ENCODE measurements at places on chromosomes 7 and 10.

- no peak for DNase-seq
These were observed 9.3 kb downstream of the RBM33 start for GRCh38 chr7:155653803-155654202.

- DNase-seq, result no peak
These were observed 154.0 kb downstream of the CCDC3 start for GRCh38 chr10:12847361-12847975.

GRCh38 chr10:22427890-22428571 lies 82.7 kb downstream of the SPAG6 start:
- DNase-seq, result no peak

DNA sequence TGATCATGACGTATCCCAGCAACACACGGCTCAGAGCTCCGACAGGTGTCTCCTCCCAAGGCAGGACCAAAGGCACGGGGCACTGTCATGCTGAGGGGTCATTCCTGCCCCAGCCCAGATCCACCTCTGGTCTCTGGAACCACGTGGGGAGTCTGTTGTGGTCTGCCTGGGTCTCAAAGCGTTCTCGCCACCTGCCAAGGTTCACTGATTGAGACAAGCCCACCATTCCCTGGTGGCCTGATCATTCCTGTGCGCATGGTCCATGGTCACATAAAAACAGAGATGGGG lies 83.5 kb downstream of the HIPK2 start:
- no peak for DNase-seq

DNA sequence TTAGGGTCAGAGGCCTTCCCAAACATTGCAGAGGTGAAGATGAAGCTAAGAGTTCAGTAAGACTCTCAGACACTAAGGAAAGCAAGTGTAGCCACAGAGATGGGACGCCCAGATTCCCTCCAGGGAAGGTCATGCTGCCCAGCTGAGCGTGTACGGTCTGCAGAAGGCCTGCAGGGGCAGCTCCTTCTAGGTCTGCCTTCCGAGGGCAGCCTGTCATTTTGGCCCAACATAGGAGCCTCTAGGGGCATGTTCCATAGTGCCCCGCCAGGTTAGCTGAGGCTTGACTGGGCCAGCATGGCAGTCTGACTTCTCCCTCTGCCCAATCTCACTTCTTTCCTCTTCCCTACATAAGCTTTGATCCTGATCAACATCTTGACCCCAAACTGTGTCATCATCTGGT lies 130.7 kb downstream of the PIP4K2A start:
- no peak for DNase-seq

GRCh38 chr7:116678780-116679179 lies 6.8 kb downstream of the MET start:
- DNase-seq, result no peak

- no peak for DNase-seq
These were observed 109.4 kb upstream of the ADAM12 start for GRCh38 chr10:126497672-126498071.

GRCh38 chr10:61943674-61944378 lies 42.3 kb downstream of the ARID5B start:
- no peak for DNase-seq

DNA sequence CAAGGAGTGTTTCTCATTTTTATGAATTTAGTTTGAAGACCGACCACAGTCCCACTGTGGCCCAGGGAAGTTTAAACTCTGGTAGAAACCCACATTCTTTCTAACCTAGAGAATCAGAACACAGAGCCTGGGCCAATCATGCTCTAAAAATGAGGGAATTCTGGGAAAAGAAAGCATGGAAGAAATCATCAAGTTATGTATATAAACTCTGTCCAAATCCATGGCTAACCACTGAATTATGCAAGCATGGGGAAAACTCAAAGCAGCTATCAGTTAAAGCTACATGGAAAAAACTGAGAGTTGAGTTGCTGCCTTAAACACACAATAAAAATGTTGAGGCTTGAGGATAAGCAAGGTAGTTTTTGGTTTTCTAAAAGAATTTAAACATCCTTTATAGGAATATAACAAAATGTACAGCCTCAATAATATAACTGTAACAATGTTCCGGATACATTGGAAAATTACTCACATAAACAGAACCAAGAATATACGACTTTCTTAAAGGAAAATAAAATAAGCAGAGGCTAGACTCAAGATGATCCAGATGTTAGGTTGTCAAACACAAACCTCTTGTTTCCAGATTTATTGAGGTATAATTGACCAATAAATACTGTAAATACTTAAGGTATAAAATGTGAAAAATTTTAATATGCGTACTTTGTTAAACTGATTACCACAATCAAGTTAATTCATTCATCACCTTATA lies 311.2 kb upstream of the GNAI1 start:
- DNase-seq, result no peak

DNA sequence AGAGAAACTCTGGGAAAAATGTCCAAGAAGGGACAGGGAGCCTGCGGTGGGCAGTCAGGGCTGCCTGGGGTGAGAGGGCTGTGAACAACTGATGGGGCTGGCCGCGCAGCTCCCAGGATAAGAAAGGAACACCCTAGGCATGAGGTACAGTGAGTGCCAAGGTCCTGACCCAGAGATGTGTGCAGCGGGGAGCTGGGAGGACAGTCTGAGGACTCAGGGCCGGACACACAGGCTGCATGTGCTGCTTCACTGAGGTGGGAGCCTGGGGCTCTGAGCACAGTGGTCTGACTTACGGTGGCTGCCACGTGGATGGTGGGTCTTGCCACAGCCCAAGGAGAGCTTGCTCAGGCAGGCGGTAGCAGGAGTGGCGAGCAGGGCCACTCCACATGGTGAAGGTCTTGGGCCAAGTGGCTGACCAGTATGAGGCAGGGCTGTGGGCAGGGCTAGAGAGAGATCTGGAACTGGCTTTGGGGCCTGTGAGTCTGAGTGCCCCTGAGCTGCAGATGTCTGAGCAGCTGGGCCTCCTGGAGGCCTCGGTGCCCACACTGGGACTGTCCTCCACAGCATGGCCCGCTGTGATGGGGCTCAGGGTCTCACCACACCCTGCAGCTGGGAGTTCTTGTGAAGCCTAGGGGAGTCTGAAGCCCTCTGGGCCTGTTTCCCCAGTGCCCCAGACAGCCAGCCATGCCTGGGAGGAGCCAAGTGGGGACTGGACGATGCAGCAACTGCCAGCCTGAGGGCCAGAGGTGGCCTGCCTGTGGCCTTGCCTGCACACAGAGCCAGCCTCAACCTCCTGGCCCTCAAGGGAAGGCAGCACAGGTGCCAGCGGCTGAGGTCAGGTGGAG lies 60.3 kb downstream of the RASGEF1A start:
- DNase-seq, result no peak

DNA sequence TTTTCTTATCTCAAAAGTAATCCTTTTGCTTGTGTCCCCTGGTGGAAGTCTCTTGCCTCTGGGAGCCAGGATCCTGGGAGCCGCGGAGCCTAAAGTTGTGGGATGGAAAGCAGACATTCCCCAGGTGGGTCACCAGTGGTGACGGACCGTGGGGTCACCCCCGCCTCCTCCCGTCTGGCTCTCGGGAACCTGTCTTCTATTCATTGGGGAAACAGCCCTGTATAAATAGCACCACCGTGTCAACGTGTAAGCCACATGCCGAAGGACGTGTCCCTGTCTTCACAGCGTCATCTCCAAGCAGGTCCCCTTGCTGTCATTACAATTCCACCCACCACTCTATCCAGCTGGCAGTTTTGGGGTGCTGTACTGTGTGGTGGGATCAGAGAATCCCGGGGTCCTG lies 87.5 kb downstream of the ELFN1 start:
- no peak for DNase-seq

DNA sequence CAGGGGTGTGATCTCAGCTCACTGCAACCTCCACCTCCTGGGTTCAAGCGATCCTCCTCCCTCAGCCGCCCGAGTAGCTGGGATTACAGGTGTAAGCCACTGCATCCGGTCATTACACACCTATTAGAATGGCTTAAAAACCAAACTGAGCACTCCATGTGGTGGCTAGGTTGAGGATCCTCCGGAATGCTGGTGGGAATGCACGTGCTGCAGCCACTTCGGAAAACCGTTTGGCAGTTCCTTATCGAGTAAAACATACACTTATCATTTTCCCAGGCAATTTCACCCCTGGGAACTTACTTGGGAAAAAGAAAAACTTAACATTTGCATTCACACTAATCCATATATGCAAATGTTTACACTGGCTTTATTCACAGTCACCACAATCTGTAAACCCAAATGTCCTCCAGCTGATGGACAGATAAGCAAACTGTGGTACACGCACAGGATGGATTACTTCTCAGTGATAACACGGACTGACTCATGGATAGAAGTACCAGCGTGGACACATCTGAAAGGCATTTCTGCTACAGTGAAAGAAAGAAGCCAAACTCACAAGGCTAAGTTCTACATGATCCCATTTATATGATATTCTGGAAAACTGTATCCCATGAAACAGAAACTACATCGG lies 20.4 kb downstream of the RFC2 start:
- no peak for DNase-seq

DNA sequence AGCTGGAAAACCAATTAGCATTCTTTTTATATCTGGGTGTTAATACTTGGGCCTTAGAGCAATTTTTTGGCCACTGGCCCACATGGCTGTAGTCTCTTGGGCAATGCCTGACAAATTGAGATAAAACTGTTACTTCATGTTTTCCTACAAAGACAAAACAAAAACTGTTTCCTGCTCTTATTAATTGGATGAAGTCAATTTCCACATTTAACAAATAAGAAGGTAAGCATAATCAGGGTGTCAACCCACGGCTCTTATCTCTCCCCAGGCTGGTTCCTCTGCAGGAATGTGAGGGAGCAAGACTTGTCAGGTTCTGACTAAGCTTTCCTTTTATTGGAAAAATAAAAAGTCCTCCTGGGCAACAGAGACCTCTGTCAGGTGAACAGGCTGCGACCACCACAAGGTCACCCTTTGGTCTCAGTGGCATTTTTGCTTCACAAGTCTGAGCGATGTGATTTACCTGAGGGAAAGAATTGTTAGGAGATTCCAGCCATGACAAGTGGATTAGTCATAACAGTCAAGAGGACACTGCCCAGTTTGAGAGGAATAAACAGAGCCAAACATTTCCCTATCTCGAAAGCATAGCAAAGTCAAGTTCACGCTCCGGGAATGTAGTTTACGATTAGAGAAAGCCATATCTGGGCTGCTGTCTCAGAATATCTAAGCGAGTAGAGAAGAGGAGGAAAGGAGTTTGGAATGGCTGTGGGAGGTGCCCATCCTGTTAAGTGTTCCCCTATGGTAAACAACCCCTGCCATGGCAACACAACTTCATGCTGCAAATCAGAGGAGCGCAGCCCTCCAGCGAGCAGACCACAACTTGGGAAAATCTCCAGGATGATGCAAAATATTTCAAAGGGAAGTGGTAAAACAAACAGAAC lies 144.4 kb downstream of the TES start:
- no peak for DNase-seq

DNA sequence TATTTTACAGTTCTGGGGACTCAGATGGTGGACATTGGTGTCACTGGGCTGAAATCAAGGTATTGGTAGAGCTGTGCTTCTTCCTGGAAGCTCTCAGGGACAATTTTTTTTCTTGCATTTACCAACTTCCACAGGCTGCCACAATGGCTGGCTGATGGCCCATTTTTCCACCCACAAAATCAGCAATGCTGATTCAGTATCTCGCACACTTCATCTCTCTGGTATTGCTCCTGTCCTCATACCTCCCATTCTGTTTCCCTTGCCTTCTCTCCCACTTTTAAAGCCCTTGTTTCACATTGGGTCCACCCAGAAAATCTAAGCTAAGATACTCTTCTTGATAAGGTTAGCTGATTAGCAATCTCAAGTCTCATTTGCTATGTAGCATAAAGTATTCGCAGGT lies 530.9 kb upstream of the POM121L12 start:
- DNase-seq, result no peak

DNA sequence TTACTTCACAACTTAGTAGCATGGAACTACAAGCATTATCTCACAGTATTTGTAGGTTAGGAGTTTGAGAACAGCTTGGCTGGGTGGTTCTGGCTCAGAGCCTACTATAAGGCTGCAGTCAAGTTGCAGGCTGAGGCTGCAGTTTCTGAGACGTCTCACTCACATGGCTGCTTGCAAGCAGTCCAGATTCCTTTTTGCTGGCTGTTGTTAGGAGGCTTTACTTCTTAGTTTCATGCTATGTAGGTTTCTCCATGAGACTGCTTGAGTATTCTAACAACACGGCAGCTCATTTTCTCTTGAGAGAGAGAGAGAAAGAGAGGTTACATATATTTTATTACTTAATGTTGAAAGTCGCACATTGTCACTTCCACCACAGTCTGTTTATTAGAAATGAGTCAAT lies 1073.9 kb downstream of the NXPH1 start:
- DNase-seq, result no peak

DNA sequence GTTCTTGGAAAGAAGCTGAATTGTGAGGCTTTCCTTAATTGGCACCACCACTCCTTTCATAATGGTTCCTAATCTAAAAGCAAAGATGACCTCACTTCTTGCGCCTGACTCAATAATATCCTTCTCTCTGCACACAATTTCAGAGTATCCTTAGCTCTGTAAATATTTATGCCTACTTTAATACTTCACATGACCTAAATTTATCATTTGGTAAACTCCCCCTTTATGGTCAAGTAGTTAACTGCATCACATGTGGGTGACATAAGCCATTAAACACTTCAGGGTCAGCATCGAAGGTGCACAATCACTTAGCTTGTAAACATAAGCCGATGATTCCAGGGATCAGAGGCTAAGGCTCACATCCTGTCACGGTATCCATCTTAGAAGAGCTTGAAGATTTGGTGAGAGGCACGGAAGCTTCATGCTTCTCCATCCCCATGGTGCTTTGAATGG lies 7.3 kb upstream of the RHOBTB1 start:
- DNase-seq, result no peak

- DNase-seq, result no peak
These were observed 85.9 kb downstream of the SLIT1 start for GRCh38 chr10:97099868-97100267.

DNA sequence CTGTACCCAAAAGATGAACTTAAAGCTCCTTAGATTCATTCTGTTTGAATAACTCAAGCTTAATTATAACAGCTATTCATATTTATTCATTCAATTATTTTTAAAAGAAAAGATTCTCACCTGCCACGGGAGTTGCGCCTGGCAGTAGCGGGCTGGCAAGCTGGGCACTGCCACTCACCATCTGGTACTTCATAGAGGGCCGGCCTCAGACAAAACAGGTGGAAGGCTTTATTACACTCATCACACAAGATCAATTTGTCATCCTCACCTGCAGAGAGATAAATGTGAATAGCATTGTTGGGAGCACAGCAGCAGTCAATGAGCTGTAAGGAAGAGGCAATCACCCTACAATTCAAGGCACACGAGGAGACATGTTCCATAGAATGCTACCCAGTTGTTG lies 15.8 kb downstream of the FZD9 start:
- no peak for DNase-seq

GRCh38 chr7:2511769-2512168 lies 7.8 kb upstream of the LFNG start:
- no peak for DNase-seq

DNA sequence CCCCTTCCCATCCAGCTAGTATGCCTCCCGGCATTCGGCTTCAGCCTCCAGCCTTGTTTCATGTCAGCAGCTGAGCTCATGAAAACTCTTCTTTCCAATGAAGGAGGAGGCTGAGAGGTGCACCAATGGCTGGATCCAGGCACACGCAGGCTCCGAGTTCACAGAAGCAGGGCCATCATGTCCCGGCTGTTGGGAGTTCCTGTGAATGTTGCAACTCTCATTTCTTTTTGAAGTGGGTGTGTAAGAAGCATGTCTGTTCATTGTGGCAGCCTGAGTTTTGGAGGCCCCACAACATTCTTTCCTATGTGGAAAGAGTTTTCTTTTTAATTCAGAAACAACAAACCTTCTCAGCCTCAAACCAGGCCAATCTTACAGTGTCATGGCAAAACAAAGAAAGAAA lies 89.7 kb downstream of the PTPRE start:
- DNase-seq, result no peak

All from stimulated activated CD8-positive, alpha-beta memory T cell treated with anti-CD3 and anti-CD28 coated beads, Interleukin-4, amount 100 ng/mL, for 4 hours (primary cell).